MM.1S (cell line): ENCODE measurements at places on chromosomes 1 and 21.

GRCh38 chr1:181318022-181318857, 165.1 kb upstream of the CACNA1E start:
- peaks cover 25% of the 10 kb centered on the region; the same call in 1 of the 2 replicates for H3K27me3 ChIP-seq
- DNase-seq = no peak
- no peak overlapping the region for H3K27ac ChIP-seq
- H3K4me3 ChIP-seq = no peak overlapping the region
- no peaks in the 10 kb centered on the region for H3K4me1 ChIP-seq
- no peaks in the 10 kb centered on the region for H3K36me3 ChIP-seq

DNA sequence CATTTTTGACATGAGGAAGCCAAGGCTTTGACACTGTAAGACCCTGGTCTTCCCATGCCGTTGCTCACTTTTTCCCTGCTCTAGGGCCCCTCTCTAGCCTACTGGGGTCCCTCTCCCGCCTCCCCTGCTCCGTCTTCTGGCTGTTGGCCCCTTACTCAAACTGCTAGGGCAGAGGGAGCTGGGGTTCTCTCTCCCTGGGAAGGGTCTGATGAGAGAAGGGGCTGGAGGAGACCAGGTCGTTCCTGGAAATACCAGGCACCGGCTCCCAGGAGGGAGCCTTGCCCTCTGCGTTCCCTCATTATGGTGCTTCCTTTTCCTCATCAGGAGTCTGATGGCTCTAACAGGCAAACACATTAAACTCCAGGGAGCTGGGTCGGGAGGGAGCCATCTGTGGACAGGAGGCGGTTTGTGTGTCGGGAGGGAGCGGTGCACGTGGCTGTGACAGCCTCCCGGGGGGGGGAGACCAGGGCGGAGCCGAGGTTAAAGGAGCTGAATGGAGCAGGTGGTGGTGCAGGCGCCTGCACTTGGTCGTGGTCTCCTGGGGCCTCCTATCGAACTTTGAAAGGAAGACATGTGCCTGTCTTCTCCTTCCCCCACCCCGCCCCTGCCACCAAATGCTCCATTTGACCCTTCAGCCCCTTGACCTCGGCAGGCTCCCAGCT, 35.4 kb upstream of the LHX4 start:
- H3K4me3 ChIP-seq = no peak overlapping the region
- no peaks in the 10 kb centered on the region for H3K27me3 ChIP-seq
- H3K27ac ChIP-seq = no peak overlapping the region
- no peaks in the 10 kb centered on the region for H3K4me1 ChIP-seq
- H3K36me3 ChIP-seq = no peaks in the 10 kb centered on the region

GRCh38 chr1:198467907-198468306, 72.6 kb downstream of the ATP6V1G3 start:
- H3K36me3 ChIP-seq = no peaks in the 10 kb centered on the region
- no peaks in the 10 kb centered on the region for H3K27me3 ChIP-seq
- H3K4me1 ChIP-seq = no peaks in the 10 kb centered on the region
- no peak for DNase-seq
- H3K27ac ChIP-seq = no peak overlapping the region

- no peaks in the 10 kb centered on the region for H3K27me3 ChIP-seq
- no peaks in the 10 kb centered on the region for H3K36me3 ChIP-seq
- no peak overlapping the region for H3K4me3 ChIP-seq
These were observed 34.8 kb downstream of the LRRC8C start for GRCh38 chr1:89667691-89668090.

DNA sequence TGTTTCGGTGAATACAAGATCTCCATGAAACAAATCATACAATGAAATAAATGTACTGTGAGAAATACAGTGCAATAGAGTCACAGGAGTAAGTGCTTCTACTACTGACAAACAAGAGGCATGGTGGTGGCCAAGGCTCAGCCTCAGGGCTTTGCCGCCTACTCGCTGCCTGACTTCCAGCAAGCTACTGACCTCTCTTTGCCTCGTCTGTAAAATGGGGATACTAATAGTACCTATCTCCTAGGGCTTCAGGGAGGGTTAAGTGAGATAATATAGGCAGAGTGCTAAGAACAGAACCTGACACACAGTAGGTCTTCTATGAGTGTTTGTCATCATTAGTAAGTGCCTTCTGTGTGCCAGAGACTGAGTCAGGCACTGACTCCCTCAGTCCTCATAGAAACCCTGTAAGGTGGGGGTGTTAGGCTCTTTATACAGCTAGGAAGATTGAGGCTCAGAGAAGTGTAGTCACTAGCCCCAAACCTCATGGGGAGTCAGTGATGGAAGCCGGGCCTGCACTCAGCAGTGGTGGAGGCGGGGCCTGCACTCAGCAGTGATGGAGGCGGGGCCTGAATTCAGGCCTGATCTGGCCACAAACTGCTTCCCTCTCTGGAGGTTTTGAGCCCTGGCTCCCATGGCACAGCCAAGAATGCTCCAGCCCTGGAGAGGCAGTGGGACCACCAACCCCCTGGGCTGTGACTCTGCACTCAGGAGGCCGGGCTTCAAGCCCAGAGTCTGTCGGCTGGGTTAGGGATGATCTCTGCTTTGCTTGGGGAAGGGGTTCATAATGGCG, 6.8 kb downstream of the BSND start:
- no peak for DNase-seq
- no peak overlapping the region for H3K4me3 ChIP-seq
- H3K4me1 ChIP-seq = no peaks in the 10 kb centered on the region

DNA sequence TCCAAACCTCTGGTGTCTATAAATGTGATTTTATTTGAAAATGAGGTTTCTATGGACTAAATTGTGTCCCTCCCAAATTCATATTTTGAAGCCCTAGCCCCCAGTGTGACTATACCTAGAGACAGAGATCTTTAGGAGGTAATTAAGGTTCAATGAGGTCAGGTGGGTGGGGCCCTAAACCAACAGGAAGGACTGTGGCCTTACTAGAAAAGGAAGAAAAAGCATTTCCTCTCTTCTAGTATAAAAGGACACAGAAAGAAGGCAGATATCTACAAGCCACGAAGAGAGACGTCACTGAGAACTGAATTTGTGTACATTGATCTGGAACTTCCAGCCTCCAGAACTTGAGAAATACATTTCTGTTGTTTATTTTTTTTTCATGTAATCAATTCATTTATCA, 123.1 kb upstream of the RUNX1 start:
- no peaks in the 10 kb centered on the region for H3K36me3 ChIP-seq
- no peak for DNase-seq
- no peaks in the 10 kb centered on the region for H3K4me1 ChIP-seq
- H3K4me3 ChIP-seq = no peak overlapping the region
